ENCODE measurements at places on chromosomes 12 and 14. TPM values are rescaled to one million over a fixed set of nuclear protein-coding genes. Genes with fewer than 3 reads are reported as not detected.

DNA sequence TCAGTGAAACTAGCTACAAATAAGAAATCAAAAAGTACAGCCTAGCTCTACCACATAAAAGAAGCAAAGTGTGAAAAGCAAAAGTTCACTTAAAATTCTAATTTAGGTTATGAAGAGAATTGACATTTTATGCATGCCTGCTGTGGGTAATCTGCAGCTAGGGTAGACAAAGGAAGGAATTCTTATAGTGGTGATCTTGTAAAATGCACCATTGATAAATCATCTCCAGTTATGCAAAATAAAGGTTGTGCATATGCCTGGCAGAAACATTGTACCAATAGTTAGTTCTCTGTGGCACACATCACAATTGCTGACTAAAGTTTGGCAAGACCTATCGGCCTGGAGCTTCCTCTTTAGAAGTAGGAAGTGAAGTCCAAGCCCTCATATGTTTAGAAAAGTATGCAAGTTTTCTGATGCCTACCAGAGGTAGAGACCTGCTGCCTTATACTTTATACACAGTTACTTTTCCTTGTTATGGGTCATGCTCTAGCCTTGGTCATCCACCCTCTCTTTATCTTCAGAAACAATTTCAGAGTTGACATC lies 78.3 kb downstream of the TSHR start:
- DNase-seq = no peak

- DNase-seq = no peak
These were observed 16.5 kb downstream of the PRKCH start for GRCh38 chr14:61337893-61338292.

GRCh38 chr14:68741839-68742470 lies 50.9 kb downstream of the ZFP36L1 start:
- DNase-seq = no peak

GRCh38 chr14:49857427-49858003 lies 4.9 kb upstream of the NEMF start:
- no peak for DNase-seq

DNA sequence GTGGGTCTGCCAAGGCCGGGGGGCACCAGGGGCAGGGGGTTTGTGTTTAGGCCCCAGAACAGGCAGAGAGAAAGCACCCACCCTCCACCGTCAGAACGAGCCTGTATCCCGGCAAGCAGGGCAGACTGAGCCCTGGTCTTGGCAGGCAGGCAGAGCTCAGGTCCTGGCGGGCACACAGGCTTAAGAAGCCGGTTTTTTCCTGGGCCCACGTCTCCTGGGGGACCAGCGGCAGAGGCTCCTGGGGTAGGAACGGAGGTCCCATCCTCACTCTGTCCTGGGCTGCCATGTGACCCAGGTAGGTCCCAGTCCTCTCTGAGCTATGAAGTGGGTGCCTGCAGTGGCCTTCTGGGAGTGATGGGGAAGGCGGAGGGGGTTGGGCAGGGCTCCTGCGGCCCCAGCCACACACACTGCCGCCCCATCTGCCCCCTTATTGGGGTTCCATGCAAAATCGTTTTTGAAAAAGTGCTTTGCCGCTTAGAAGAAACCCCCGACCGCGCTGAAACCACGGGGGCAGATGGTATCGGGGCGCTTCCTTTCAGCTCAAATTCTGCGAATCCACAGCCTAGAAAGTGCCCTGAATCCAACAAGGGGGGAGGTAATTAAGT lies 24.2 kb downstream of the SH2B3 start:
- no peak for DNase-seq

- no peak for DNase-seq
These were observed 226.3 kb upstream of the NOS1 start for GRCh38 chr12:117587631-117588287.

DNA sequence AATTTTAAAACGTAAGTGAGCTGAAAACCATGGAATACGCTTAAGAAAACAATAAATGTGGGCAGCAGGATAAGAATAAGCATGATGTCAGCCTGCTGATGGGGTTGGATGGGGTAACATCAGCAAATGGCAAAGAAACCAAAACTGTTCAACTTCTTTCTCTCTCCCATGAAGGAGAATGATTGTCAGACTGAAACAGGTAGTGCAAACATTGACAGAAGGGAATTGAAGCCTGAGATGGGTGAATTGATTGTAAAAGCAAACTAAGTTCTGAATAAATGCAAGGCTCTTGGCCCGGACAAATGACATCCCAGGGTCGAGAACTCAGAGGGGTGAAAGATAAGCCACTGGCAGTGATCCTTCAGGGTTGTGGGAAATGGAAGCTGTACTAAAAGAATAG lies 182.6 kb downstream of the ETV6 start:
- DNase-seq = no peak

- no peak for DNase-seq
These were observed 1.6 kb upstream of the UNC119B start for GRCh38 chr12:120708651-120709050.

DNA sequence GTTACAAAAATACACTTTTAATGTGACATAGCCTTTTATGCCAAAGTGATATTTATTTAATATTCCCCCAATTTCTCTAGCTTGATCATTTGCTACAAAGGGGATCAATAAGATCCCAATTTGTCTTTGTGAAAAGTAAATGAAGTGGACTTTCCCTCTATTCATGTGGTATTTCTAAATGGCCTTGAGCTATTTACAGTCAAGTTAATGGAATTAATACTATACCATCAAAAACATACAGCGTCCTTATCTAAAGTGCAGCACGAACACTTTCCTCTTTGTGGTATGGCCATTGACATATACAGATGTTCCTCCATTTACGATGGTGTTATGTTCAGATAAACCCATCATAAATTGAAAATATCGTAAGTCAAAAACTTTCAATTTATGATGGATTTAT lies 23.2 kb downstream of the CFL2 start:
- no peak for DNase-seq

DNA sequence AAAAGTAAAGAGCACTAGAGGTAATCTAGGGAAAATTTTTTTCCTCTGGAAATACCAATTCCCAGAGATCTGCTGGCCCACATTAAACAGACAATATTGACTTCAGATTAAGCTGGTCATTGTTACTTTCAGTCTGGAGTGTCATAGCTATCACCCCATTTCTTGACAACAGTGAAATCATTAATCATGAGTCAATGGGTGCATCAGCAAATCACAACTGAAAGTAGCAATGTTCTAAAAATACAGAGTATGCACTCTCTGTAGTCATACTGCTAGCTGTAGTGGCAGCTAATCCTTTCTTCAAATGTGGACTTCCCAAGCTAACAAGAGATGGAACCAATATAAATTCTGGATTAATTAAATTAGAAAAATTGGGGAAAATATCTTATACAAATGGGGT lies 129.9 kb downstream of the CPNE8 start:
- no peak for DNase-seq

GRCh38 chr12:103657331-103657730 lies 70.3 kb downstream of the STAB2 start:
- no peak for DNase-seq

GRCh38 chr12:47549258-47549657 lies 156.6 kb downstream of the RPAP3 start:
- DNase-seq = no peak

DNA sequence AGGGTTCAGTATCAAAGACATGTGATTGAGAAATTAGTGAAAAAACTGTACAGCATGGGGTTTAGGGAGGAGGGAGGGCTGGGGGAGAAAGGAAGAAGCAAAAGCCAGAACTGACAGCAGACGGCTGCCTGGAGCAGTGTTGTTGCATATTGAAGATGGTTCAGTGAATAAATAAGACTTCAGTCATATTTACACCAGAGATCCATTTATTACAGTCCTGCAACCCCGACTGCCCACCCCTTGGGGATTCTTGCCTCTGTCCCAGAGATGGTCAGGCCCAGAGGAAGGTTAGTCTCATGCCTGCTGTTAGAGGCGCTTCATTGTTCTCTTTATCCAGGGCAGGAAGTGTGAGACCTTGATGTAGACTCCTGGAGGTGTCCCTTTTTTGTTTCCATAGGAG lies 3.2 kb downstream of the GZMH start:
- no peak for DNase-seq

DNA sequence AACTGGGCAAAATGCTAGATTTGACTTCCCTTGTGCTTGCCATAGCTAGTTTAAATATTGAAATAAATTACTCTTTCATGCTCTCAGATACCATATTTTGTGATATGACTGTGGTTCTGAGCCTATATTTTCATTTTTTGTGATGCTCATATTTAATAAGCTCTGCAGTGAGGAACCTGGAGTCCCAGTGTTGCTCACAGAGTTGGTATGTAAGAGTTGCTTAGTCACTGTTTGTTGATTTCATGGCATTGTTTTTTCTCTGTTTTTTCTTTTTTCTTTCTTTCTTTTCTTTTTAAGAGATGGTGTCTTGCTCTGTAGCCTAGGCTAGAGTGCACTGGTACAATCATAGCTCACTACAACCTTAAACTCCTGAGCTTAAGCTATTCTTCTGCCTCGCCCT lies 750.5 kb upstream of the TMEM132C start:
- no peak for DNase-seq

- DNase-seq = no peak
These were observed 57.2 kb upstream of the TMEM260 start for GRCh38 chr14:56522403-56522802.

GRCh38 chr14:89958966-89959365 lies 3.2 kb downstream of the TDP1 start:
- DNase-seq = no peak

GRCh38 chr14:20750194-20750593 lies 4.5 kb downstream of the EDDM3A start:
- no peak for DNase-seq

- no peak for DNase-seq
These were observed 15.8 kb upstream of the TMEM30B start for GRCh38 chr14:61296719-61297502.

GRCh38 chr12:31507966-31508365 lies 83.0 kb downstream of the DENND5B start:
- no peak for DNase-seq

GRCh38 chr12:104309446-104309993 lies 6.0 kb downstream of the EID3 start:
- DNase-seq = no peak

DNA sequence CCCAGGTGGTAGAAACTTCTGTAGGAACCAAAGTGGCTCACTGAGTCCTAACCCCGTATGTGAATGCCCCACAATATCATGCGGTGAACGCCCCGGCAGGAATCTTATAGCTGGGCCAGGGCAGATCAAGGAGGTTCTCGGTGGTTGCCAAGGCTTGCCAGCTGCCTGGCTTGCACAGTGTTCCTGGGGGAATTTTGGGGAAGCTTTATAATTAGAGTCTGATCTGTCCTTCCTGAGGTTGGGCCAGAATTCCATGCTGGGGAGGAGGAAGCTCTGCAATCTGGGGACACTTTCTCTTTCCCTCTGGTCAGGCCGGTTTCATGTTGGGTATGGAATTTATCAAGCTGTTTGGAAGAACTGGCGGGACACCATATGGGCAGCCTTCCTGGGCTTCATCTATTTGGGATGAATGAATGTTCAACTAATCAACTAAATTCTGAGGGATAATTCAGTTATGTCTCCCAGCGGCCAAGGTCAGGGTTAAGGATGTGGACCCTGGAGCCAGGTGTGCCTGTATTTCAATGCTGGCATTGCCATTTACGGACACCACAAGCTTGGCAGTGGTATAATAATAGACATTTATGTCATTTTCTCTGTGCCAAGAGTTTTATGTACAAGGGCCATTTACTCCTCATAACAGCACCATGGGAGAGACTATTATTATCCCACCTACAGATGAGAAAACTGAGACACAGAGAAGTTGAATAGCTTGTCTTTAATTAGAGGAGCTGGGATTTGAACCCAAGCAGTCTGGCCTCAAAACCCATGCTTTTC lies 54.3 kb downstream of the SVOP start:
- DNase-seq = no peak

GRCh38 chr12:82866946-82867345 lies 180.2 kb downstream of the TMTC2 start:
- no peak for DNase-seq

- no peak for DNase-seq
These were observed 246.7 kb downstream of the TTC6 start for GRCh38 chr14:37842106-37842505.

DNA sequence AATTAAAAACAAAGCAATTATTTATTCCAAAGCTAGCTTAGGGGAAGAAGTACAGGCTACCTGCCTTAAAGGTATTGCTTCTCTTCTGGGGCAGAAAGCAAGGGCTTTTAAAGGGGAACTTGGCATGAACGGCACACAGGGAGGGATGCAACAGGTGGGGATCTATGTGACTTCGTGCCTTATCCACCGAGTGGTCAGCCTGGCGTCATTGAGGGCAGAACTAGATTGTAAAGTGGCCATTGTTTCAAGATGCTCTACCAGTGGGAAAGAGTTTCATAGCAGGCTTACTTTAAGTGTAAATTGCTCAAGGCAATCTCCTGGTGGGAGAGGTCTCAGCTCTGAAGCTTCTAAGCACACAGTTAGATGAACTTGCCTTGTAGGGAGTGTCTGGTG lies 360.4 kb downstream of the ATP23 start:
- DNase-seq = no peak

DNA sequence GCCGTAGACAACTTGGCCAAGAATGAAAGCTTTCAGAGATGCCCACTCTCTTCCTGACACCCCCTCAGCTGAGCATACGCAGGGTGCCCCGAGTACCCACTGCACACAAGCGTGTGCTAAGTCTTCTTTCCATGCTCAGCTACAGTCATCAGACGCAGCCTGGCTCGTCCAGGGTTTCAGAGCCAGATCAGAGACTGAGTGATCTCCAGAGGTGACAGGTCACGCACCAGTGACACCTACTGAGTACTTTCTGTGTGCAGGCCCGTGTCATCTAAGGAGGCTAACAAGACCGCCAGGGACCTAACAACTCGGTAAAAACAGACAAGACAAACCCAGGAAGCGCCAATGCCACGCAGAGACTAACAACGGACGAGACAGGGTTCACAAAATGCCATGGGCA lies 25.1 kb downstream of the STX2 start:
- no peak for DNase-seq

Gene KRT6B
- not detected for polyA plus RNA-seq

Gene CLEC6A
- 0.15 TPM for polyA plus RNA-seq

Gene TNFAIP2
- 23.1 TPM for polyA plus RNA-seq

Gene PTPRQ
- polyA plus RNA-seq = 21.9 TPM

Gene DAO
- 1.1 TPM for polyA plus RNA-seq

Gene GSG1
- polyA plus RNA-seq = 0.43 TPM

Gene MYL6
- polyA plus RNA-seq = 2,228 TPM

Gene CEP290
- 26.4 TPM for polyA plus RNA-seq

Gene PPP4R4
- polyA plus RNA-seq = 0.22 TPM

Gene SLC7A7
- 108 TPM for polyA plus RNA-seq

Gene CFAP73
- polyA plus RNA-seq = 1.2 TPM

Gene SLC5A8
- 44.0 TPM for polyA plus RNA-seq

Gene CARMIL3
- polyA plus RNA-seq = 1.0 TPM

Gene DCAF11
- polyA plus RNA-seq = 83.3 TPM

Gene OVCH1
- polyA plus RNA-seq = 0.18 TPM

Gene PTCSC3
- 1.1 TPM for polyA plus RNA-seq

Measured in right renal cortex interstitium (tissue), 3 donors.